ENCODE measurements at places on chromosomes 5 and 9.

- no peak for DNase-seq
These were observed 361.1 kb upstream of the NUDT12 start for GRCh38 chr5:103923616-103924168.

- no peak for DNase-seq
These were observed 53.6 kb downstream of the RASGEF1C start for GRCh38 chr5:180155365-180155926.

DNA sequence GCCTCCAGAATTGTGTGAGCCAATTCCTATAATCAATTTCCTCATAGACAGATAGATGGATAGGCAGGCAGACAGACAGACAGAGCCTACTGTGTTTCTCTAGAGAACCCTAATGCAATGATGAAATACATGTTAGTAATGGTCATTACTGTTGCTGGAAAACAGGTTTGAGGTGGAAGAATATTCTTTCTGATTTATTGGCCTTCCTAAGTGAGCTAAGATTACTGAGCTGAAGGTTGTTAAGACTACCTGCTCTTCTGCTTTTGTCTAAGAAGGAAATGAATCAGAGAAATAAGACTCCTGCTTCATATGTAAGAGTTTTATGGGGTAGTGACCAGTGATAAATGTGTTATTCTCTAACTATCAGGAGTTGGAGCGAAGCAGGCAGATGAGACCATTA lies 219.9 kb downstream of the ELAVL2 start:
- DNase-seq = no peak

DNA sequence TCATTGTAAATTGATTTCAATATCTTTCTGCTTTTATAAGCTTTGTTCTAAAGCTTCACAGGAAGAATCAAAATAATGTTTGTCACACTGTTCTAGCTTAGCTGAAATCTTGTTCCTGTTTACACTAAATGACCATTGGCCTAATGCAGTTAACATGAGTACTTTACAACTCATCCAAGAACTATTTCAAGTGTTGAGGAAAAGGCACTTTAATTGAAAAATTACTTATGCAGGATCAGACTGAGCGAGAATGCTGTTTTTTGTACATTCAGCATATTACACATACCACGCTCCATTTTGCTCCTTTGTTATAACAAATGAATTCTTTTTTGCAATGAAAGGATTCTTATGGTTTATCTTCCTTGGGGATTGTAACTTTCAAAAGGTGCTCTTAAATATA lies 22.4 kb upstream of the SMIM15 start:
- DNase-seq = no peak

DNA sequence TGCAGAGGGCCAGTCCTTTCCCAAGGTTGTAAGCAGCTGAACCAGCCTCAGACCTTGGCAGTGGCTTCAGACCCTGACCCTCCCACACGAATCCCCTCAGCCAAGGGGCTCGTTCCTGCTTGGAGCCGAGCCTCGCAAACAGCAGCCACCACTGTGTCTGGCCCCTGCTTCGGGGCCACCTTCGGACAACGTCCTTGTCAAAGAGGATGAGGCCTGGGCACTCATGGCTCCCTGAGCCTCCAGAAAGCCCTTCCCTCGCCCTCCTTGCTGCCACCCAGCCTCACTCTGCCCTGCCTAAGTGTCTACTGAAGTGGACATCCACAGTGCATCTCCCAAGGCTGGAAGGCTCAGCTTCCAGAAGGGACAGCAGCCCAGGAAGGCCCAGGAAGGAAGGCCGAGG lies 161.7 kb downstream of the OLFM1 start:
- no peak for DNase-seq

DNA sequence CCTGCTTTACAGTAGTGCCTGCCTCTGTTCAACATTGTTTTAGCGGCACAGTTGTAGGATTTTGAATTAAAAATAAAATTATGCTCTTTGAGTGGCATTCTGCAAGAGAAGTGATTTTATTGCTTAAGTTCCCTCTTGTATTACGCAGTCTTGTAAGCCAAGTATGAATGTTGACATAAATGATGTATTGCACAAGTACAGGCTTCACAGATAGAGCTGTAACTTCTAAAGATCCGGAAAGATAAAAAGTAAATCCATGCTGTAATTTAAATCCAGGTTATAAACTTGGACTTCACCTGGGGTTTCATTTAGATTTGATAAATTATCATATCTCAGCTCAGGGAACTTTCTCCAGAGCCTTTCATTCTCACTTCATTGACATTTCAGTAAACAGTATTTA lies 1114.7 kb downstream of the PTPRD start:
- no peak for DNase-seq

DNA sequence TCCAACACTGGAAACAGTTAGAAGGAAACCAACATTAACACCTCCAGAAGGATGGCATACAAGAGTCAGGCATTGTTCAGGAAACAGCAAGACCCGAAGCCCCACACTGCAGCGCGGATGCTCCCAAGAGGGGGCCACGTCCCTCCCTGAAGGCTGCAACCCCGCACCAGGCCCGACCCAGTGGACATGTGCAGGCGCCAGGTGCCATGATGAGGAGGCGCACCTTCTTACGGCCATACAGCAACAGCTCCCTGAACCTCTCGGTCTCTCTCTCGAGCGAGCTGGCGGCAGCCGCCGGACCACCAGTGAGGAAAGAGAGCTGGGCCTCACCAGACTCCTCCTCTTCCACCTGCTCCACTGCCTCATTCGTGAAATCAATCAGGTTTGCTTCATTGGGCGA lies 20.2 kb downstream of the SEC16A start:
- DNase-seq = no peak

DNA sequence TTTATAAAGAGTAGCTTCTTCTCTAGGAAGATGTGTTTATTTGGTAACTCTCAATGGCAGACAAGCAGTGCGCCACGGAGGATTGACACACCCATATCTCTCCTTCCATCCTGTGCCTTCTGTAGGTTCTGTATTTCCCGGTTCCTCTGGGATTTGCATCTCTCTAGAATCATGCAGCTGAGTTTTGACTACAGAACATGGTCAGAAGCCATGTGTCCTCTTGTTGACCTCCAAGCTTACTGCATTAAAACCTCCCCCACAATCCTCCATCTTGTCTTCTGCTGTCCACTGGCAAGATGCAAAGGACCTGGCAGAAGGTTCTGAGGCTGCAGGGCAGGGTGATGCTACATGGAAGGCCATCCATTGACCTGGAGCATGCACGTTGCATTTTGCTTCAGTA lies 482.0 kb downstream of the DMRT2 start:
- DNase-seq = no peak

GRCh38 chr9:4297151-4297785 lies 2.6 kb downstream of the GLIS3 start:
- DNase-seq = no peak

DNA sequence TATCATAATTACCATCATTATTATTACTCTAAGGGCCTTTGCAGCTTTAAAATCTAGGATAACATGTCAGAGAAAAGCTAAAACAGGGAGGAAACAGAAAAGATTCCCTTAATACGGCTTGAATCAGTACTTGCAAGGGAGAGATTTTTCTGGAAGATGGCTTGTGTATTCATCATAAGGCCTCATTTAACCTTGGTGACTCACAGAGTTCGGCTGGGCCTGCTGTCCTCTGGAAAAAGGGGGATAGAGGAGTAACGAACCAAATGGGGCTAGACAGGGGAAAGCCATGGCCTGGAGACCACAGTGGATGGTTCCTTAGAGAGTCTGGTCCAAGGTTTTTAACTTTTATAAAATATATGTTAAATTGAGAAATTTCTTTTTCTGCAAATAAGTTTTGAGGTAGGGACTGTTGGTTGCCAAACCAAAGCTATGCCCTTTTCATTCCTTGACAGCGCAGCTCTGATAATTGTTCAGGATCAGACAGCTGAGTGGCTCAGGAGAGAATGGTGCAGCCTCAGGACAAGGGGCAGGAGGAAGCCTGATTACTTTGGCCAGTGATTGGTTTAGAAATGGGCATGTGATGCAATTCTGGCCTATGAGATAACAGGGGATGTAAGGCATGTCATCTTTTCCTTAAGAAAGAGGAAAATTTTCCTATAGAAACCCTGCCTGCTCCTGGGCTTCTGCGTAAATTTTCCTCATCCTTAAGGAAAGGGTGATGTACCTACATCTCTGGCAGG lies 25.6 kb upstream of the GSN start:
- DNase-seq = no peak

DNA sequence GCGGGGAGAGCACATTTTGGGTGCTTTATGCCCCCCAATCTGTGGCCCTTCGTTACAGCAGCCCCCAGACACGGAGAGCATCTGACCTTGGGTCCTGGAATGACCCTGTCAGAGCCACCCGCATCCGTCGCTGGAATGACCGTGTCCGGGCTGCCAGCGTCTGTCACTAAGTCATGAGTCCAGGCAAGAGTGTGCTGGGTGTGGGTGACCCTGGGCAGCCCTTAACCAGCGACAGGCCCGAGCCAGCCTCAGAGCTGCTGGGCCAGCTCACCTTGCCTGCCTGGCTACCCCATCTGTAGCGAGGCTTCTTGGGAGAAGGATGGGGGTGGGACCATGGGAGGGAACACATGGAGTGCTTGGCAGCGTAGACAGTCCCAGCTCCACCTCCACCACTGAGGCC lies 46.8 kb upstream of the NOTCH1 start:
- DNase-seq = no peak

GRCh38 chr5:58314356-58315210 lies 145.3 kb downstream of the PLK2 start:
- DNase-seq = no peak

GRCh38 chr5:133838286-133838685 lies 130.1 kb downstream of the C5orf15 start:
- no peak for DNase-seq

GRCh38 chr5:15282611-15283010 lies 217.4 kb upstream of the FBXL7 start:
- no peak for DNase-seq

DNA sequence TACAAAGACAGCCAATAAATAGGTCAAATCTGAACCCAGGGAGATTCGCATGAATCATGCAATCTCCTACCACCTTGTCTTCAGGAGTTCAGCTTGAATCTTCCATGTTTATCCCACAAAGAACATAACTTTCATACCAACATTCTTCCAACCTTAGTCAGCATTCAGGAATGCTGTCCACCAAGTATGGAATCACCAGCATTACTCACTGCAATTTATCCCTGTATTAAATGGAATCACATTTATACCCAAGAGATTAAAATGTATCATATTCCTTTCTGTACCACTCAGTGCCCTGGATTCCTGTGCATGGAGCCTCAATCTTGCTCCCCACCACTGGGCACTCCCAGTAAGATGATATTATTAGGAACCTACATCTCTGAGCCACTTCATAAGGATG lies 162.6 kb downstream of the GLIS3 start:
- no peak for DNase-seq

- no peak for DNase-seq
These were observed 4.7 kb downstream of the ADGRD2 start for GRCh38 chr9:124454791-124455443.

GRCh38 chr9:79973627-79974026 lies 401.9 kb downstream of the TLE4 start:
- no peak for DNase-seq

DNA sequence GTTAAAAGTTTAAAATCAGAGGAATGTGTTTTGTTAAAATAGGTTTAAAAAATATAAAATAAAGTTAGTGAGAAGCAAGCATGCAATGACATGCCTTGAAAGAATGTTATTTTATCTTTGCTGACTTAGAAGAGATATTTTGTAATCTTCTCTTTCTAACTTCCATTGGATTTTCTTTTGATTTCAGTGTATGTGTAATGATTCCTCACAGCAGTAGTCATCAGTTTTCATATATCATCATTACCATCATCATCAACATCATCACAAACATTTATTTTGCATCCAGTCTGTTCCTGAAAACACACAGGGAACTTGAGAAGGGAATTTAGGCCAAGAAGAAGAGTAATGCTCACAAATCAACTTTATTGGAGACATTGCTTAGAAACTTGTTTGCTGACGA lies 699.6 kb downstream of the TAF11L14 start:
- no peak for DNase-seq

- no peak for DNase-seq
These were observed 212.1 kb upstream of the NUDT12 start for GRCh38 chr5:103774721-103775120.

GRCh38 chr5:122921826-122922225 lies 76.4 kb downstream of the SNX24 start:
- DNase-seq = no peak

DNA sequence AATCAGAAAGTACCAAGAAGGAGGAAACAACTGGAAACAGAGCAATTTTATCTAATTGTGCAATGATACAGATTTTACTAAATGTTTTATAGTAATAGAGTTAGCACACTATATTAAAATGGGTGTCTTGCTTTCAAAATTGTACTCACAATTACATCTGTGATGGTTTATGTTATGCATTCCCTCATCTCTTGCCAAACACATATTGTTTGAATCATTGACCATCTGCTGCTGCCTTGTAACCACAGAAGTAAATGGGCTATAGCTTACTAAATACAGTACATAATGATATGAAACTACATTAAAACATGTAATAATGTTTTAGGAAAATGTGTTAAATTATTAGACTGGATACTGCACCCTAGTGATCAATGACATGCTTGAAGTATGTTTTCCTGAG lies 158.1 kb downstream of the SLC25A46 start:
- DNase-seq = no peak

DNA sequence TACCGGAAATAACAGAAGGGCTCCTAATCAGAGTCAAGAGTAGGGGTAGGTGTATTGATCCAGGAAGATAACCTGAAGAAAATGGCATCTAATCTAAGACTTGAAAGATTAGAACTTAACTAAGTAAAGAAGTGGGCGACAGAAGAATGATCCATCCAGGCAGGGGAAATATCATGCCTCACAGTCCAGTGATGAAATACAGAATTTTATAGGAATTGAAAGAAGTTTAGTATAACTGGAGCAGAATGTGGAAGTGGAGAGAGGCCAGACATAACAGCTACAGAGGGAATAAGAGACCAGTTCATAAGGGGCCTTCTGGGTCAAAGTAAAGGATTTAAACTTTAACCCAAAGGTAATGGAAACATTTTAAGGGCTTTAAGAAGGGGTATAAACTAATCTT lies 42.2 kb downstream of the ERP44 start:
- DNase-seq = no peak

GRCh38 chr9:92961627-92962302 lies 14.4 kb downstream of the FGD3 start:
- peak; percentile 45 for DNase-seq

- peak; percentile 14 for DNase-seq
These were observed 6.5 kb upstream of the RICTOR start for GRCh38 chr5:39080597-39081204.

DNA sequence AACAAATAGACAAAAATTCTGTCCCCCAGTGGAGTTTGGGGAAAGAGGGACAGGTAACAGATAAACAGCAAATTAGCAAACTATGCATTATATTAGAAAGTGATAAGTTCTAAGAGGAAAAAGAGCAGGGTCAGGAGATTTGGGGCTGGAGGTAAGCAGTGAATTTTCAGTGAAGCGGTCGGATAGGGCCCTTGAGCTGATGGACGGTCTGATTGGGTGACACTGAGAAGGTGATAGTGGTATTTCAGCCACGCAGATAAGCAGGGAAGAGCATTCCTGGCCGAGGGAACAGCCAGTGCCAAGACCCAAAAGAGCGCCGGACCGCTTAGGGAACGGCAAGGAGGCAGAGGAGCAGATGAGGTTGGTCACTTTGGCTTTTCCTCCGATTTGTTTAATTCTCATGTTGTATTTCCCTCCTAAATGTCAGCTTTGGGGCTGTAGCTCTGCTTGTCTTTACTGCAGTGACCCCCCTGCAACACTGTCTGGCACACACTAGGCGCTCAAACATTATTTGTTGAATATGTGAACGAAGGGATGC lies 1.1 kb upstream of the PTPN3 start:
- no peak for DNase-seq

GRCh38 chr5:126805063-126805462 lies 28.1 kb downstream of the LMNB1 start:
- no peak for DNase-seq

GRCh38 chr5:54083851-54084250 lies 226.5 kb downstream of the ARL15 start:
- no peak for DNase-seq

GRCh38 chr5:78648359-78649210 lies at the start of gene LHFPL2:
Gene LHFPL2 (minus strand): TSS chr5:78648772. CDS start chr5:78510213, 138,559 bp downstream.
- peak; percentile 26 for DNase-seq
